ENCODE measurements at places on chromosomes 6 and 20.

GRCh38 chr6:111950661-111951496, 77.6 kb upstream of the FYN start:
- H3K4me3 ChIP-seq, result no peak overlapping the region
- no peaks in the 10 kb centered on the region for H3K27me3 ChIP-seq
- no peaks in the 10 kb centered on the region for H3K36me3 ChIP-seq
- DNase-seq, result no peak

DNA sequence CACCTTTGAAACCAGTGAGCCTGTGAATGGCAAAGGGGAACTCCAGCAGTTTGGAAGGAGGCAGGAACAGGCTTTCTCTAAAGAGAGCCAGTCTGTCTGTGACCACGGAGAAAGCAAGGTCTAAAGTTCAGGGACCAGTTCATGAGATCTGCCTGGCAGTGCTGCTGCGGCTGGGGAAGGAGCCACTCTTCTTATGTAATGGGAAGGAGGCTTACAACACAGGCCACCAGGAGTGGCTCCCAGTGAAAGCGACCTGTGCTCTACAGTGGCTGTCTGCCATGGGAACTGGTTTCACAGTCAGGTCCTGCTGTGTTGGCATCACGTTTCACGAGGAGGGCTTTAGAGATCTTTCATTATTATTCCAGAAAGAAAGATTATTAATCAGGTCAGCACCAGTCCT, 291.9 kb upstream of the PRDM1 start:
- peak; percentile 84 for DNase-seq
- peaks cover 36% of the 10 kb centered on the region for H3K4me1 ChIP-seq
- no peaks in the 10 kb centered on the region for H3K27me3 ChIP-seq
- H3K36me3 ChIP-seq, result no peaks in the 10 kb centered on the region
- H3K27ac ChIP-seq, result peak overlapping the region; percentile 22

DNA sequence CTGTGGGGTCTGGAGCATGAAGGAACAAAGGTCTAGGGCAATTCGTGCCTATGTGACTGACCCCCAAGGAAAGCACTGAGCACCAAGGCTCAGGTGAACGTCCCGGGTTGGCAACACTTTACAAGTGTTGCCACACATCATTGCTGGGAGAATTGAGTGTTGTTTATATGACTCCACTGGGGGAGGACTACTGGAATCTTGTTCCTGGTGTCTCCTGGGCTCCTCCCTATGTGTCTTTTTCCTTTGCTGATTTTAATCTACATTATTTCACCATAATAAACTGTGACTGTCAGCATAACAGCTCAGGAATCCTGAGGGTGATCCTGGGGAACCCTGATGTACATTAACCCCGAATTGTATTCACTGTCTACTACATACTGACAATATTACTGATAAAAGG, 207.7 kb upstream of the BMP2 start:
- no peak for DNase-seq
- no peaks in the 10 kb centered on the region for H3K27me3 ChIP-seq
- H3K4me3 ChIP-seq, result no peak overlapping the region
- H3K36me3 ChIP-seq, result no peaks in the 10 kb centered on the region
- H3K27ac ChIP-seq, result no peak overlapping the region

- peaks cover 18% of the 10 kb centered on the region for H3K27me3 ChIP-seq
- no peak within 1 kb of the TSS for H3K4me3 ChIP-seq
- no peaks in the 10 kb centered on the region for H3K36me3 ChIP-seq
- H3K4me1 ChIP-seq, result no peaks in the 10 kb centered on the region
- no peak within 1 kb of the TSS for H3K27ac ChIP-seq
- no peak for DNase-seq
Measured at GRCh38 chr20:1657556-1658334, at the start of gene SIRPG. Gene SIRPG (minus strand): TSS chr20:1657779. CDS start chr20:1657714, 65 bp downstream.

DNA sequence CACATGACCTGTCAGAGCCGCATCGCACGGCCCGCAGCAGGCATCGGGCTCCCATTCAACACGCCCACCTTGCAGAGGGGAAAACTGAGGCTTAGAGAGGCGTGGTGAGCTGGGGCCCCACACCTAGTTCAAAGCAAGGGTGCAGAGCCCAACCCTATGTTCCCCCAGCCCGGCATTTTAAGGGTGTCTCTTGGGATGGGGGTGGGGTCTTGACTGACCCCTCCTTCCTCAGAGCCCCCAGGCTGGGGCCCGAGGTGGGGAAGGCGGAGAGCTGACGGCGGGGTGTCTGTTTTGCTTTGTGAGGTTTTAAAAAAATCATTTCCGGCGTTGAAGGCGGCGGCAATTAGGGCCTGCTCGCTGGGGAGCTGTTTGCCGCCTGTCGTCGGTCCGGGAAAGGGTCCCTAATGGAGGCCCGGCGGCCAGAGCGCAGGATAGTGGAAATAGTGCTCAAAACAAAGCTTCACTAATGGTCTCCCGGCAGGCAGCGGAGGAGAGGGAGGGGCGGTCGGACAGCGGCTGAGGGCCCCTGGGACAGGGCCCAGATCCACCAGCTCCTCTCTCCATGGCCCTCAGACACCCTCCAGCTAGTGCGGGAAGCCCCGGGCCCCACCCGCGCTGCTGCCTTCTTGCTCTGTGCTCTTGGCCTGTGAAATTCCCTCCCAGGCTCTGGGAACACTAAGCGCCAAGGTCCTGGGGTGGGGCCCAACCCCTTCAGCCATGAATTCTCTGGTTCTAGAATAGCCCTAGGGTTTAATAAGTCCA, 11.9 kb downstream of the VSTM2L start:
- H3K4me1 ChIP-seq, result no peaks in the 10 kb centered on the region
- no peak overlapping the region for H3K4me3 ChIP-seq
- H3K27me3 ChIP-seq, result peaks cover 4% of the 10 kb centered on the region
- DNase-seq, result no peak

- no peaks in the 10 kb centered on the region for H3K4me1 ChIP-seq
- no peak for DNase-seq
- no peaks in the 10 kb centered on the region for H3K27me3 ChIP-seq
- H3K4me3 ChIP-seq, result no peak overlapping the region
Measured at GRCh38 chr6:347951-348859, 43.3 kb upstream of the IRF4 start.

DNA sequence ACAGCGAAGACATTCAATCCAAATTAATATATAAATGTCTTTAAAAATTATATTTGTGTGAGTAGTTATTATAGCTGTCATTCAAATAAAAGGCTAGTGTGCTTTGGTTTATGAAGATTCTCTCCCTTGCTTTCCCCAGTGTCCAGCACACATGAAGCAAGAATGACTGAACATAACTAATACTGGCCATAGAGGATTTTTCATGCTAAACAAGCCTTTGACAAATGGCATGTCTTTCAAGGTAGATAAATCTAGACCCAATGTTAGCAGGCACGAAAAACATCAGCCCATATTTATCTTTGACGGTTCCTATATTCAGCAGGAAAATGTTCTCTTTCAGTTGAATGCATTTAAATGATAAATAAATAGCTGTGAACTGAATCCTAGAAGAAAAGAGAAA, 1234.4 kb downstream of the EPHA7 start:
- H3K27ac ChIP-seq, result no peak overlapping the region
- no peak overlapping the region for H3K4me3 ChIP-seq
- no peaks in the 10 kb centered on the region for H3K27me3 ChIP-seq
- H3K36me3 ChIP-seq, result no peaks in the 10 kb centered on the region

- peaks cover 6% of the 10 kb centered on the region for H3K4me1 ChIP-seq
- no peaks in the 10 kb centered on the region for H3K36me3 ChIP-seq
- no peak for DNase-seq
- no peak overlapping the region for H3K4me3 ChIP-seq
- peaks cover 18% of the 10 kb centered on the region for H3K27me3 ChIP-seq
Measured at GRCh38 chr20:57498425-57499400, 26.2 kb downstream of the CTCFL start.

- H3K27me3 ChIP-seq, result no peaks in the 10 kb centered on the region
- H3K4me3 ChIP-seq, result no peak overlapping the region
- H3K4me1 ChIP-seq, result peaks cover 27% of the 10 kb centered on the region
- H3K27ac ChIP-seq, result no peak overlapping the region
- no peaks in the 10 kb centered on the region for H3K36me3 ChIP-seq
Measured at GRCh38 chr6:144477856-144478255, 192.7 kb downstream of the UTRN start.

- no peak overlapping the region for H3K27ac ChIP-seq
- peaks cover 57% of the 10 kb centered on the region for H3K27me3 ChIP-seq
- H3K4me1 ChIP-seq, result no peaks in the 10 kb centered on the region
- H3K4me3 ChIP-seq, result no peak overlapping the region
- H3K36me3 ChIP-seq, result no peaks in the 10 kb centered on the region
Measured at GRCh38 chr20:64045346-64046011, 4.0 kb downstream of the SOX18 start.

GRCh38 chr6:90982051-90982450, 395.2 kb upstream of the MAP3K7 start:
- no peaks in the 10 kb centered on the region for H3K36me3 ChIP-seq
- no peak overlapping the region for H3K4me3 ChIP-seq
- no peaks in the 10 kb centered on the region for H3K4me1 ChIP-seq
- no peaks in the 10 kb centered on the region for H3K27me3 ChIP-seq

DNA sequence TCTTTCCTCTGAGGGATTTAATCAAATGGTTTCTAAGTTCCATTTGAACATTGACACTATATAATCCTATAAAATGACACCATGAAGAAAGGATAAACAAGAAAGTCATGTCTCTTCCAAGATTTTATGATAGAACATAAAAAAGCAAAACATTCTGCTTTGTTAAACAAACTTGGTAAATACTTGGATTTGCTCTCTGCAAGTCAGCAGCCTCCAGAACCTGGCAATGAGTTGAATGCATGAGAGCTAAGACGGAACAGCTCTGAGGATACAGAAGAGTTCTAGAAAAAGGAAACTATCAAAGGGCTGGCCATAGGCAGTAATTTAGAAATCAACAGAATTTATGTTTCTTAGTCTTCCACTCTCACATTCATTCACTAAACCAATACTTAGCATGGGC, 656.0 kb upstream of the ID4 start:
- no peak overlapping the region for H3K4me3 ChIP-seq
- H3K36me3 ChIP-seq, result no peaks in the 10 kb centered on the region
- DNase-seq, result no peak
- no peak overlapping the region for H3K27ac ChIP-seq

DNA sequence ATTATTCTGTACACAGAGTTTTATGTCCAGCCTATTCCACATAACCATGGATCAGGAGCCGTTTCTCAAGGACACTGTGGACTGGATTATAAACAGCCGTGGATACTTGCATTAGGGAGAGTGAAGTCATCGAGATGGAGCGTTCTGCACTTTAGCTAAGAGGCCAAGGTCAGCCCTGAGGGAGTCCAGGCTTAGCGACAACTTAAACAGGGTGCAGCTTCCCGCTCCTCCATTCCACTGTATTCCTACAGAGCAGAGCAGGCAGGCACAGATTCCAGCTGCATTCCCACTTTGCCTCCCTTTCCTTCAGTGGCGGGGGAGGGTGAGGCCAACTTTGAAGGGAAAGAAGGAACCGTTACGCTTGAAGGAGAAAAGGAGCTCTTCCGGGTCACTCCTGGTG, 59.5 kb downstream of the RAMACL start:
- no peak overlapping the region for H3K27ac ChIP-seq
- H3K36me3 ChIP-seq, result no peaks in the 10 kb centered on the region
- H3K4me1 ChIP-seq, result no peaks in the 10 kb centered on the region
- no peaks in the 10 kb centered on the region for H3K27me3 ChIP-seq

DNA sequence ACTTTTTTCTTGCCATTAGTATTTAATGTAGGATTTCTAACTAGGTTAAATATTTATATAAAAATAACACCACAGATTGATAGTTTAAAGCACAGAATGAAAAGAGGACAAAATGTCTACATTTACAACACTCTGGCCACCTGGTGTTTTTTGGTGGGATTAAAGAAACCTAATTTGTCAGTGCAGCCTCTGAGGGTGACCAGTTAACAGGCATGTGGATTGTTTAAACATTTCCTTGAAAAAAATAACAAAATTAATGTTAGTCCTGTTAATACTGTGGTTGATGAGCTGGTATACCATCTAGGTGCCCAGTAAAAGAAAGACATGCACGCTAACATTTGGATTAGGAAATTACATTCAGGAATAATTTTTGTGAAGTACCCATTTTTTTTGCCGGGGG, 8.8 kb downstream of the SLC9A8 start:
- peaks cover 7% of the 10 kb centered on the region for H3K4me1 ChIP-seq
- no peaks in the 10 kb centered on the region for H3K27me3 ChIP-seq
- no peak overlapping the region for H3K27ac ChIP-seq
- H3K4me3 ChIP-seq, result no peak overlapping the region

Data from adrenal gland (tissue), 19 donors.